Osteocyte (in vitro differentiated cells): ENCODE measurements at places on chromosomes 12 and 14.

GRCh38 chr14:32947792-32948191, 9.1 kb downstream of the NPAS3 start:
- peaks cover 4% of the 10 kb centered on the region for H3K27me3 ChIP-seq
- no peaks in the 10 kb centered on the region for H3K36me3 ChIP-seq
- no peaks in the 10 kb centered on the region for H3K4me1 ChIP-seq
- H3K4me3 ChIP-seq = no peak overlapping the region
- H3K27ac ChIP-seq = no peak overlapping the region
- DNase-seq = no peak

GRCh38 chr14:95290871-95291431, 28.8 kb downstream of the CLMN start:
- no peaks in the 10 kb centered on the region for H3K27me3 ChIP-seq
- H3K36me3 ChIP-seq = no peaks in the 10 kb centered on the region
- no peak overlapping the region for H3K4me3 ChIP-seq
- H3K27ac ChIP-seq = no peak overlapping the region
- H3K4me1 ChIP-seq = peaks cover 16% of the 10 kb centered on the region

DNA sequence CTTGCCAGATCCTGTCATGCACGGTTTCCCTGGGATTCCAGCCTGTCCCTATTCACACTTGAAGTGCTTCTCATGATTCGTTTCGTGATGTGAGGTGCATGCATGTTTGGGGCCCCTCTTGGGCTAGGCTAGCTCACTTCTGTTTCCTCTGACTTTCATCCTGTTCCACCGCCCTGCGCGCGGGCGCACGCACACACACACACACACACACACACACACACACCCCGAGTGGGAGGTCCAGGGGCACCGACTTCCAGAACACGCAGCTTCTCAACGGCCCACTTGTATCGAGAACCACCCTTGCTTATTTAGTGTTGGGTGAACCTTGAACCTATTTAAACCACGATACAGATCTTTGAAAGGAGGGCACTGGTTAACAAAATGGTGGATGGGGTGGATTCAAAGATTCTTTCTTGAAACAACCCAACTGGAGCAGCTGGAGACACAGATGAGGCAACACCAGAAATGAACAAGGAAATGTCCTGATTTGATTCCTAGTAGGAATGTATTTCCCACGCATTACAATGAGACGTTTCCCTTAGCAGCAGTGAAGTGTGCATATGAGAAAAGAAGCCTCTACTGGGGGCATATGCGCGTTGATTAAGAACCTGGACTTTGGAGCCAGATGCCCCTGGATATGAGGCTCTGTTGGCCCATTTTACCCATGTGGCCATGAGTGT, 16.3 kb downstream of the ELK3 start:
- no peak for DNase-seq
- peaks cover 68% of the 10 kb centered on the region for H3K4me1 ChIP-seq
- H3K27me3 ChIP-seq = no peaks in the 10 kb centered on the region
- peaks cover 2% of the 10 kb centered on the region for H3K36me3 ChIP-seq
- H3K4me3 ChIP-seq = no peak overlapping the region
- peak overlapping the region; percentile 9 for H3K27ac ChIP-seq

- no peak overlapping the region for H3K27ac ChIP-seq
- no peaks in the 10 kb centered on the region for H3K4me1 ChIP-seq
- no peak overlapping the region for H3K4me3 ChIP-seq
- no peak for DNase-seq
- H3K27me3 ChIP-seq = peaks cover 19% of the 10 kb centered on the region
- H3K36me3 ChIP-seq = no peaks in the 10 kb centered on the region
Observed at GRCh38 chr12:100681074-100681473, 107.6 kb downstream of the GAS2L3 start.

DNA sequence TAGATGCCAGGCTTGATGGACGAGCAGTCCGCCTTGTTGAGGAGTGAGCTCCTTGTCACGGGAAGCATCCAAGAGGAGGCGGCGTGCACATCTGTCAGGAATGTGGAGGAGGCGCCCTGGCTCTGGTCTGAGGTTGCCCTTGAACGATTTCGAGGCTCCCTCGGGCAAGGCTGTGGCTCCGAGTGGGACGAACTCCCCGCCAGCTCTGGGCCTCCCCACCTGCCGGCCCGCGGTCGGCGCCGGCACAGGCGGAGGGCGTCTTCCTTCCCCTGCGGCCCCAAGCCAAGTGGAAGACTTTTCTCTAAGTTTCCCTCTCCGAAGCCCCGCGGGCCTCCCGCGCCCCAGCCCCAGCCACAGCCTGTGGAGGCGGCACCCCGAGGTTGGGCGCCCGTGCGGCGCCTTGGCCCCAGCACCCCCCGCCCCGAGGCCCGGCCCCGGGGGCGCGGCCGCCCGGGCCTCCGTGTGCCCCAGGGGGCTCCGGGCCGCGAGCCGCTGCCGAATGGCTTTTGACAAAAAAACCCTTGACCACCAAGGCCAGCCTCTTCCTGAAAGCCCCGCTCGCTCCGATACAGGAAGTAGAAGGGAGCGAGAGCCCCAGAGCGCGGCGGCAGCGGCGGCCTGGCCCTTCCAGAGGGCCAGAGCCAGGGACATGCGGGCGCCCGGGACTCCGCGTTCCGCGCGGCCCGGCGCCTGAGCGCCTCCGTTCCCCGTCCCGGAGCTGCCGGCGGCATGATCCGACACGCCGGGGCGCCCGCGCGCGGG, at the start of gene RIN3:
TSS of gene RIN3 (plus strand) at position 578 of the 762 bp plus-strand sequence. CDS start at position 730, 152 bp downstream.
- H3K4me3 ChIP-seq = peak within 1 kb of the TSS; percentile 82
- no peak for DNase-seq
- H3K36me3 ChIP-seq = peaks cover 3% of the 10 kb centered on the region
- peaks cover 36% of the 10 kb centered on the region for H3K4me1 ChIP-seq

- H3K27ac ChIP-seq = no peak overlapping the region
- peaks cover 7% of the 10 kb centered on the region for H3K36me3 ChIP-seq
- no peak overlapping the region for H3K4me3 ChIP-seq
- H3K27me3 ChIP-seq = peaks cover under 1% of the 10 kb centered on the region
- no peaks in the 10 kb centered on the region for H3K4me1 ChIP-seq
Observed at GRCh38 chr14:63361790-63362189, 43.1 kb upstream of the GPHB5 start.

GRCh38 chr14:31024577-31025366, 677 bp upstream of the AP4S1 start:
- peak overlapping the region; percentile 89 for H3K4me3 ChIP-seq
- H3K4me1 ChIP-seq = peaks cover 36% of the 10 kb centered on the region
- no peaks in the 10 kb centered on the region for H3K27me3 ChIP-seq
- H3K27ac ChIP-seq = peak overlapping the region; percentile 79

DNA sequence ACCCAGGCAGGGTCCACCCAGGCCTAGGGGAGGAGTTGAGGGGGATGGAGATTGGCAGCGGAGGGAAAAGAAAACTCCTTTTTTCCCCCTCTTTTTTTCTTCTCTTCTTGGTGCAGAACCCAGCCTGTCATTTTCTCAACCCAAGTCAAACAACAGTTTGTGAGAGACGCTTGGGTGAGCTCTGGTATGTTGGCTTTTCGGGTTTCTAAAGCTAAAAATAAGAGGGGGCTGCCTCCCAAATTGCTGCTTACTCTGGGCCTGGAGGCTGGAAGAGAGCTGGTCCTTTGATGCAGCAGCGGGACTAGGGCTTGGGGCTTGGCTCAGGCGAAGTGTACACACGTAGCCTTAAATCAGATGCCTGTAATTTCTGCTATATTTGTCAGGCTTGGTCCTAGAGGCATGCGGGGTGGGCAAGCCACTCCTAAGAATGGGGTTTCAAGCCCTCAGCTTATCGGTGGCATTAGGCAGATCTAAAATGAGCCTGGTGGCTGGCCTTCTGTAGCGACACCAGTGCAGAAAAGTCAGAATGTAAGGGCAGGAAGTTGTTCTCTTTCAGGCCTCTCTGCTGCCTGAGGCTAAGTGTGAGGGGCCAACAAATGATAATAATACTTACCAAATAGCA, 816 bp upstream of the SLC8A3 start:
- peaks cover 22% of the 10 kb centered on the region for H3K4me1 ChIP-seq
- peak overlapping the region; percentile 78 for H3K4me3 ChIP-seq
- no peak overlapping the region for H3K27ac ChIP-seq

DNA sequence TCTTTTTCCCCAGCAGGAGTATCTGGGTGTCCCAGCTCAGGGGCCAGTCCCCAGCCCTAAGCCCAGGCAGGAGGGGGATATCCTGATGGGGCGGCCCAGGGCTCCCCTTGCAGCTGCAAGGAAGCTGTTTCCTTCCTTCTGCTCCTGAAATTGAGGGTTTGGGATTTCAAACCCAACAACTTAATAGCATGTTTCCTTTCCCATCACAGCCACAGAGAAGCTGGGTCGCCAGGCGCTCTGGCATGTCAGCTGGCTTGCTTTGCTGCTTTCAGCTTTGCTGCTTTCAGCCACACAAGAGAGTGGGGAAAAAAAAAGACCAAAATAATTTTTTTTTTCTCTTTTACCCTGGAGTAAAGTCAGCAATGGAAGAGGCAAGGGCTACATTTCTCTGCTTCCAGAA, 30.0 kb downstream of the HVCN1 start:
- DNase-seq = no peak
- H3K4me1 ChIP-seq = no peaks in the 10 kb centered on the region
- H3K27me3 ChIP-seq = peaks cover 4% of the 10 kb centered on the region
- no peak overlapping the region for H3K4me3 ChIP-seq
- H3K27ac ChIP-seq = no peak overlapping the region

DNA sequence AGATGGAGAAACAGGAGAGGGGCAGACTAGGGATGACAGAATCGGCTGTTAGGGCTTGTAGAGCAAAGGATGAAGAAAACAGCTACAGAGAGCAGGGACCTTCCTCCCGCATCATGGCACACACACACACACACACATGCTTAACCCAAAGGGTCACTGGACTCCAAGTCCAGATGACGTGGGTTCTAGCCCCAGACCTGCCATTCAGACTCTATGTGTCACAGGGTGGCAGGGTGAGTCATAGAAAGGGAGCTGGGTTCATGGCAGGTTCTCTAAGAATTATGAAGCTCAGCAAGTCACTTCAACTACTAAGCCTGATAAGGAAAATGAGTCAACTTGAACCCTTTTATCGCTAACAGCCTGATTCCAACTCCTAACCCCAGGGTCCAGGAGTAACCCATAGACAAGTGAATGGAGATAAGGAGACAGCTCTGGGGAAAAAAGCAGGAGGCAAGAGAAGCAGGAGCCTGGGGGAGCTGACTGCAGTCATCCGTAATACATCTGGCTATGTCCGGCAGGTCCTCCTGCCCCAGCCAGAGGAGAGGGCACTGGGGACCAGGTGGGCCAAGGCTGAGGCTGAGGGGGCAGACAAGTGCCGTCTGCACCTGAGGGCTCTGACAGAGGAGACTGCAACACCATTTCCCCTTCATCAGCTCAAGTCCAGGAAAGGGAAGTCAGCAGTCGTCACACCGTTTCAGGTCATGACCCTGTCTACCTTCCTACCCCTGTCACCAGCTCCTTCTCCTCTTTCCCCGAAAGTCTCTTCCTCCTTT, 3.6 kb upstream of the TNFRSF1A start:
- no peak overlapping the region for H3K4me3 ChIP-seq
- H3K36me3 ChIP-seq = peaks cover 3% of the 10 kb centered on the region
- no peak overlapping the region for H3K27ac ChIP-seq
- H3K27me3 ChIP-seq = no peaks in the 10 kb centered on the region
- peaks cover 28% of the 10 kb centered on the region for H3K4me1 ChIP-seq

DNA sequence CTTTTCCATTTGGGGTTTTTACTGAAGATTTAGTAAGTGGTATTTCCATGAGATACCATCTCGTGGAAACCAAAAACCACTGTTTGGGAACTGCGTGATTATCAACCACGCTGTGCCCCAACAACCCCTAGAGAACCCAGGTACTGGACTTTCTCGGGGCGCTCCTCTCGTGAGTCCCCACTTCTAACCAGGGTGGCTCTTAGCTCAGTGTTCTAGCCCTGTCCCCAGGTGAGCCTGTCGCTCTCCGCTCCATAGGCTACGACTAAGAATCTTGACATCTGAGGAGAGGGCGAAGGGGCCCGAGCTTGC, 686 bp downstream of the MCRS1 start:
- peaks cover 12% of the 10 kb centered on the region for H3K36me3 ChIP-seq
- H3K27ac ChIP-seq = peak overlapping the region; percentile 97
- no peak for DNase-seq
- no peaks in the 10 kb centered on the region for H3K27me3 ChIP-seq
- peak overlapping the region; percentile 96 for H3K4me3 ChIP-seq
- H3K4me1 ChIP-seq = peaks cover 24% of the 10 kb centered on the region

DNA sequence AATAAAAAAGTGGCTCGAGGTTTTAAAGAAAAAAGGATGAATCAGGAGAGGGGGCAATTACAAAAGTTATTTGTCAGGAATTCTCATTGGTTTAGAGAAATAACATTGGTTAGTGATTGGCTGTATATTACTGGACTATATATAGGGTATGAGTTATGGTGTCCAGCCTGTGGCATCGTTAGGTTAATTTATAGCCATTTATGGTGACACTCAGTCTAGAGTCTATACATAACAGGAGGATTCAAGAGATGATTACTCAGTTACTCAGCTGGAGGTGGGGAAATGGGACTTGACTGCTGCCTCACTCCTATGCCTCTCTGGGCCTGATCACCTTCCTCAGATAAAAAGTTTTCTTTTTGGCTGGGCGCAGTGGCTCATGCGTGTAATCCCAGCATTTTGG, 25.6 kb upstream of the NFYB start:
- no peak overlapping the region for H3K27ac ChIP-seq
- H3K36me3 ChIP-seq = no peaks in the 10 kb centered on the region
- H3K27me3 ChIP-seq = peaks cover 3% of the 10 kb centered on the region
- H3K4me1 ChIP-seq = no peaks in the 10 kb centered on the region
- no peak overlapping the region for H3K4me3 ChIP-seq
- no peak for DNase-seq

- H3K4me3 ChIP-seq = no peak overlapping the region
- H3K27ac ChIP-seq = no peak overlapping the region
- H3K27me3 ChIP-seq = no peaks in the 10 kb centered on the region
- no peaks in the 10 kb centered on the region for H3K36me3 ChIP-seq
Observed at GRCh38 chr12:115349711-115350110, 665.7 kb upstream of the TBX3 start.

DNA sequence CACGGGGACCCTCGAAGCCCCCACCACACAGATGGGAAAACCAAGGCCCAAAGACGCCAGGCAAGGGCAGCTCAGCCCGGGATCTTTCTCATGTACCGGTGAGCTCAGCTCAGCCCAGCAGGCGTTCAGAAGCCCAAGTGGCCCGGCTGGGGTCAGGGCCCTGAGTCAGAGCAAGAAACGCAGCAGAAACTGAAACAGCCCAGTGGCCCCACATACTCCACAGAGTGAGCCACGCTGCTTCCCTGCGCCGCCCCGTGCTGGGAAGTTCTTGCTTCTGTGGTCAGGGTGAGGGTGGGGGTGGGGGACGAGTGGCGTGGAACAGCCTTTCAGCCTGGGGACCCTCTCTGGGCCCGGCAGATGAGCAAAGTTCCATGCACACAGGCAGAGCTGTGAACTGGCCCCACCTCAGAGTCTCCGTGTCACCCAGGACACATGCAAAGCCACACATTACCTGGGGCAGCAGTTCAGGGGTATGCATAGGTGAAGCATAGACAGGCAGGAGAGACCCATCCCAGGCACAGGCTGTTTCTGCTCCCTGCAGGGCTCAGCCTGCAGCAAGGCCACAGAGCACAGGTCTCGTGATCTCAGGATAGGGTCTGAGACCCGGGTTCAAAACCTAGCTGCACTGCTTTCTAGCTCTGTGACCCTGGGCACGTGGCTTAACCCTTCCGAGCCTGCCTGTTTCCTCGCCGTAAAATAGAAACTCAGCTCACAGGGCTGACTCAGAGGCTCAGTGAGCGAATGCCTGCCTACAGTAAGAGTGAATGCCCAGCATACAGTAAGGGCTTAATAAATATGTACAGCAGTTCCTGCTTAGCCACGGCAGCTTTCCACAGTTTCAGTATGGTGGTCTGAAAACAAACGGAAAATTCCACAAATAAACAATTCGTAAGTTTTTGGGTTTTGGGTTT, 21.6 kb downstream of the NCOR2 start:
- no peaks in the 10 kb centered on the region for H3K36me3 ChIP-seq
- no peak overlapping the region for H3K4me3 ChIP-seq
- H3K27ac ChIP-seq = no peak overlapping the region
- H3K4me1 ChIP-seq = peaks cover 66% of the 10 kb centered on the region

- peaks cover 21% of the 10 kb centered on the region for H3K27me3 ChIP-seq
- DNase-seq = no peak
- H3K4me3 ChIP-seq = no peak overlapping the region
- H3K4me1 ChIP-seq = no peaks in the 10 kb centered on the region
Observed at GRCh38 chr14:104121142-104121541, 17.2 kb upstream of the KIF26A start.
